ENCODE measurements at places on chromosomes 13 and 19.

DNA sequence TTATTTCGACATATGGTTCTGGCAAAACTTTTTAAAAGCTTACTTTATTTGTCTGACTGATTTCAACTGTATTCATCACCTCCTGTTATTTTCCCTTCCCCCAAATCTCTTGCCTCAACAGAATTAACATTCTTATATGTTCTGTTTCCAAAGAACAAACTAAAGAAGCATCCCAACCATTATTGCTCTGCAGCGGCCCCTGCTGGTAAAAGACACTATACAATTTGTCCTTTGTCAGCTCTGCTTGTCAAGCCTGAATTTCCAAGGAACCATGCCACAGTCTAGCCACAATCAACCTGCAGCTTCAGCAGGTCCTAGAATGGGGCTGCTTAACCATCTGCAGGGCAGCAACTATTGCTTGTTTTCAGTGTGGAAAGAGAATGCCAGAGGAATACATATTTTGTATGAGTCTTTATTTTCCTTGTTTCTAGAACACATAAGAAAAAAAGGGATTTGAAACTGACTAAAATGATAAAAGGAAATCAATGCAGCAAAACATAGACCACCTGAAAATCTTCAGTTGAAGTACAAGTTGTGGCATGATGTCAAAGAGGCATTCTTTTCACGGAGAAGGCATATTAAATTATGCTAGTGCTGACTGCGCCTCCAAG lies 845.3 kb downstream of the DIAPH3 start:
- peak; percentile 87 for ATAC-seq

DNA sequence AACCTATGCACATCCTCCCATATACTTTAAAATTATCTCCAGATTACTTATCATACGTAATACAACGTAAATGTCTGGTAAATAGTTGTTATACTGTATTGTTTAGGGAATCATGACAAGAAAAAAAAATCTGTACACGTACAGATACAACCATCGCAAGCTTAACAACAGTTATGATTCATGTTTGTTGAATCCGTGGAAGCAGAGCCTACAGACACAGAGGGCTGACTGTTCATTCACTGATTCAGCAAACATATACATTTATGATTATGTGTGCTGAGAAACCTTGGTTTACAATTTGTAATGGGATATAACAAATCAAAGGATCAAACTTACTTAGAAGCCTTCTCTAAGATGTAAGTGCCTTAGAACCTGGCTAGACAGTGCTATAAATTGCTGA lies 1.5 kb downstream of the ZNF260 start:
- ATAC-seq: no peak

DNA sequence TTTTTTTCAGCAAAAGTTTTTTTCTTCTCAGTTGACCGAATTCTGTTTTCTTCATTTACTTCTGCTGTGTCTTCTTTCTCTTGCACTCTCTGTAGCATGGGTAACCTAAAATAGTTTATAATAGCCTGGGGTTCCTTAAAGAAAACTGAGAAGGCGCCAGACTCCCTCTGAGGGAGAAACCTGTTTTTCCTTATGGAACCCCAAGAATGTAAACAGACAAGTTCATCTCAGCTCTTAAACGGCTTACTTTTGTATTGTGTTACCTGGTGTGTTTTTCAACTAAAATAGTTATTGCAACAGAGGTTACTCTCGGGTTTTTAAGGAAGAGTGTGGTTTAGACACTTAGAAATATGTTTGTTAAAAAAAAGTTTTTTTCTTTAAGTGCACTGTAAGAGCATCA lies 23.8 kb upstream of the TM9SF2 start:
- no peak for ATAC-seq

DNA sequence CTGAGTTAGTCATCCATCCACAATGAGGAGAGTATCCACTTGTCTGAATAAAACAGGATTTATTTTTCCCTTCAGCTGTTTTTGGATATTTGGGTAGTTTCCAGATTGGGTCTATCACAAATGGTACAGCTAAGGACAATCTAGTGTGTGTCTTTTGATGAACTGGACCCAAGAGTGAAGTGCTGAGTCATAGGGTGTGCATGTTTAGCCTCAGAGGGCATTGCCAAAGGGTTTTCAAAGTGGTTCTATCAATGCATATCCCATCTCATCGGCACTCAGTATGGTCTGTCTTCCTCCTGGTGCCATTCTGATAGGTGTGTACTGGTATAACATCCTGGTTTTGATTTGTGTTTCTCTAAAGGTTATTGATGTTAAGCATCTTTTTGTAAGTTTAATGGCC lies 62.3 kb downstream of the GSX1 start:
- ATAC-seq: no peak

GRCh38 chr13:50250401-50250800 lies 235.2 kb downstream of the KCNRG start:
- ATAC-seq: no peak

DNA sequence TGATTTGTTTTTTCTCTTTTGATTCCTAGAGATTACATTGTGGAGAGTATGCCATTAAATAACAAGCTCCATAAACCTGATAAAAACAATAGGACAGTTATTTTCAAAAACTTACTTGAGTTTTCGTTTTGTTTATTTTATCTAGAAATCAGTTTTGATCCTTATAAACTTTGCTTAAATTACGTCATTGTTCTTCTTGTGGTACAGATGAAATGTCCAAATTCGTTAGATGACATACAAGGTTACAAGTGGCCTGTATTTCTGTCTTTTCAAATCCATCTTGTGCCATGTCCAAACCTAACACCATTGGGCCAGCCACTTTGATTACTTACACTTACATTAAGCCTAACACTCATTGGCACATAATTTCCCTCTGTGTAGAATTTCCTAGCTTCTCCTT lies 372.0 kb downstream of the PCDH9 start:
- no peak for ATAC-seq

DNA sequence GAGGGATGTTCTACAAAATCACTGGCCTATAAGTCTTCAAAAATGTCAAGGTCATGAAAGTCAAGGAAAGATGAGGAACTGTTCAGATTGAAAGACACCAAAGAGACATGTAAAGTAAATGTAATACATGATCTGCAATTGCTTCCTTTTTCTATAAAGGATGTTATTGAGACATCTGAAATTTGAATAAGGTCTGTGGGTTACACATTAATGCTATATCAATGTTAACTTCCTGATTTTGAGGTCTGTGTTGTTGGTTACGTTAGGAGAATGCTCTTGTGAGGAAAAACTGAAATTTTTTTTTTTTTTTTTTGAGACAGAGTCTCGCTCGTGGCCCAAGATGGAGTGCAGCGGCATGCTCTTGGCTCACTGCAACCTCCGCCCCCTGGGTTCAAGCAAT lies 197.4 kb downstream of the RGCC start:
- no peak for ATAC-seq

GRCh38 chr19:21850656-21851255 lies 14.8 kb upstream of the ZNF43 start:
- ATAC-seq: no peak

GRCh38 chr13:23598369-23598768 lies 28.2 kb downstream of the TNFRSF19 start:
- no peak for ATAC-seq

DNA sequence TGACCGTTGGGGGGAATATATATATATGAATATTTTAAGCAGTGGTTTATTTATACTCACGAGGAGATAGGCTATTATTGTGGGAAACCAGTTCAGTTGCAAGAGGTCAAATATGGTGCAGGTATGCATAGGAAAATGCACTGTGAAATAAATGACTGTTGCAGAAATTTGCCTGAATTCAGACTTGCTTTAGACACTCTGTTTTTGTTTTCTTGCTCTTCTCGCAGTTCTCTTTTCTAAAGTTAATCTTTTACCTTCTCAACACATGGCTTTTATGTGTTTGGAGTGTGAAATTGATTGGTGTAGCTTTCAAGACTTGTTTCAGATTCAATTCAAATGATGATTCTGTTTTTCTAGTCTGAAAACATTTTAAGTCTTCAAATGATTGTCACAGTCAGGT lies 109.7 kb downstream of the LRCH1 start:
- ATAC-seq: no peak

DNA sequence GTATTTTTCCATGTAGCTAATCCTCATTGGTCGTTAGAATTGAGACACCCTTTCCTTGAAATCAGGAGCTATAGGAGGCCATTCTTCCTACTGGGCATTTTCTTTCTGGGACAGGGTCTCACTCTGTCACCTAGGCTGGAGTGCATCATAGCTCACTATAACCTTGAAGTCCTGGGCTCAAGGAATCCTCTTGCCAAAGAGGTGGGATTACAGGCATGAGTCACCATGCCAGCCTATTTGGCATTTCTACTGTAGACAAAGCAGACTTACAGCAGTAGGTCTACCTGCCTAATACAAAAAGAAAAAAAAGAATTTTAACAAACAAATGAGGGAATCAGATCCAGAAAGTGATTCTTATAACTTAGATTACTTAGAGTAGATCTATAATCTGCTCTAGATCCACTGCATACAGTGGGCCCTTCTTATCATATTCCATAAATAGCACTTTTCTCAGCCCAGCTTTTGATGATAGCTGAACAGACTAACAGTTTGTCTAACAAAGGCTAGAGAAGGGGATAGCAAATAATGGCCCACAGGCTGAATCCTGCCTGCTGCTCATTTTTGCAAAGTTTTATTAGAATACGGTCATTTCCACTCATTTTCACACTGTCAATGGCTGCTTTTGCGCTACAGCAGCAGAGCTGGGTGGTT lies 36.7 kb upstream of the USPL1 start:
- ATAC-seq: peak; percentile 75

GRCh38 chr19:1616875-1617274 lies 11.6 kb upstream of the UQCR11 start:
- no peak for ATAC-seq

DNA sequence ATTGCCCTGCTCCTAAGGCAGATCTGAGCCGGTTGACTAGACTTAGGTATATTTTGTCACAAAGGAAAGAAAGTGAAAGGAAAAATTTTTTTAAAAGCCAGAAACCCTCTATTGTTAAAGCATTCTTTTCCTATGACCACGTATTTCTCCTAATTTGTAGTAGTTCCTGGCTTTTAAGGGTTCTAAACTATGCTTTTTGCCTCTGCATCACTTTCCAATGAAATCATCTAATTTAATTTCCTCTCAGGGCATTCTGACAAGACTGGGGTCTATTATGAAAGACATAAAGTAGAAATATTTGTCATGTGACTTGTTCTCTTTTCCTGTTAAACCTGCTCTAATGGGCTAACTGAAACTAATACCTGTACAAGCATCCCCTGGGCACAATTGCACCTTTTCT lies 233.0 kb upstream of the PRR20A start:
- ATAC-seq: peak; percentile 84

DNA sequence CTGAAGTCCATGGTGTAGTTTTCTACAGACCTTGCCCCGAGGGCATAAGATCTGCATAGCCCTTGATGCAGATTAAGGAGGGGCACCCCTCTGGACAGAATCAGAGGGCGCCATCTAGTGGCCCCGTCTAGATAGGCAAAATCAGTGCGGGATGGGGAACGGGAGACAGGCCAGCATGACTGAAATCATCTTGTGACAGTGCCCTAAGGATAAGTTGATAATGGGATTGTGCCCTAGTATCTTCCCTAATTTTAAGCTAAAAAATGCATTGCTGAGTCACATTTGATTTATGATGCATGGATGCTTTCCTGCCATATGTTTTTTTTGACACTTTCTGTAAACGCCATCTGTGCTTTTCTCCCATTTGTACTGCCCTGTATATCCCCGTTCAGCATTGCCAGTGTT lies 19.0 kb upstream of the GPI start:
- ATAC-seq: peak; percentile 92

- ATAC-seq: no peak
These were observed 7.4 kb upstream of the ZSCAN5A start for GRCh38 chr19:56321989-56322440.

GRCh38 chr13:70107125-70107497 lies 515 bp upstream of the ATXN8OS start:
- ATAC-seq: no peak

DNA sequence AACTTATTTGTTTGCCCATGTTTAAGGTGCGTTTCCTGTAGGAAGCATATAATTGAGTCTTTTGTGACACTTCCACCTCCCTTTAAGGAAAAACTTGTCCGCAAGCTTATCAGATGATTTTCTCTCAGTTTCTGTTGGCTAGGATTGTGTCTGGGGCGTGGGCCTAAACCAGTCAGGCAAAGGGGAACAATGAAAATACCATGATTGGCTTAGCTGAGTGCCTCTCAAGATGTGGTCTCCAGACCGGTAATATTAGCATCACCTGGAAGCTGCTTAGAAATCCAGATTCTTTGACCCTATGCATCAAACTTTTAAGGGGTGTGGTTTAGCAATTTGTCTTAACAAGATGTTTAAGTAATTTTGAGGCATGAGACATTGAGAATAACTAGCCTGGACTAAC lies 20.0 kb downstream of the SLAIN1 start:
- ATAC-seq: no peak

GRCh38 chr13:75908141-75908540 lies 272.0 kb downstream of the LMO7 start:
- no peak for ATAC-seq

DNA sequence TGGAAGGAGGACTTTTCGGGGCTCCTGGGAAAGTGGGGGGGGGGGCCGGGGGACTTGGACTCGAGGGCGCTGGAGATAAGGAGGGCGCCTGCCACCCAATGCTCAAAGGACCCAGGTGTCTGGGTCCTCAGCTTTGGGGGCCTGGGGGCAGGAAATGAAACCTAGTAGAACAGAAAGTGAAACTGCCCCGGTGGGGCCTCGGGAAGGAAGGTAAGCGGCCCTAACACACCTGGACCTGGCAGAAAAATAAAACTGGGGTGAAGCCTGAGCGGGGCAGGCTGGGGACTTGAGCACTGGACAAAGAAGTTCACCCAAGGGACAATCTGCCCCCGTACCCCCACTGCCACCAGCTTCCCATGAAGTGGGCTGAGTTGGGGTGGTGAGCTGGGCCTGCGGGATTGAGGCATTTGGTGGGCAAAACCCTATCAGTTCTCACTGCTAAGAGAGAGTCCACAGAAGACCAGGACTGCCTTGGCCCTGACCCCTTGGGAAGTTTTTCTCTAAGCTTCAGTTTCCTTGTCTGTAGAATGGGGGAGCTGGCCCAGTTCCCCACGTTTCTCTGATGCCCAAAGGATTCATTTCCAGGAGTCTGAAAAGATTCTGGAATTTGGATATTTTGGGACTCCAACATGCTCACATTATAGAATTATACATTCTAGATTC lies 2.3 kb downstream of the PRKD2 start:
- ATAC-seq: peak; percentile 2

GRCh38 chr19:38206928-38207327 lies 17.1 kb downstream of the DPF1 start:
- ATAC-seq: no peak

- ATAC-seq: no peak
These were observed 25.4 kb downstream of the MPHOSPH8 start for GRCh38 chr13:19658831-19659230.

Measured in SK-N-SH treated with all-trans-retinoic acid at 6 μM for 48 hours (cell line).